ENCODE measurements at places on chromosomes 6 and 20.

DNA sequence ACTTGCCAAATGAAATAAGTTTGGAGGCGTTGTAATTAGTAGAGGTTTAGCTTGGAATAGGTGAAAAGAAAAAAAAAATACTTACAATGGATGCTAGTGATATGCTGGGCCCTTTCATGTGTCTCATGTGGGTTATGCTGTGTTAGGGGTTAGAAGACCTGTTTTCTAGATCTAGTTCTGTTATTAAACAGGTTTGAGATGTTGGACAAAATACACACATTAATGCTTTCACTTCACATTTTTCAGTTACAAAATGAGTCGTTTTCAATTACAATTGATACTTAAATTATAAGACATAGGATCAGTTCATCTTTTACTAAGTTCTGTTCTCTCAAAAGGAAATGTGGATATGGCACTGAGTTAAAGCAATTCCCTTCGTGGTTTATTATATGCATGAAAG is 509.8 kb downstream of the EPM2A start:
- no peak for DNase-seq

- DNase-seq, result peak; percentile 76
Observed at GRCh38 chr6:111872401-111873177, 663 bp downstream of the FYN start.

- DNase-seq, result no peak
Observed at GRCh38 chr6:128071212-128071611, 170.4 kb upstream of the THEMIS start.

GRCh38 chr6:115969207-115969929 is 91.3 kb downstream of the FRK start:
- no peak for DNase-seq

- DNase-seq, result no peak
Observed at GRCh38 chr6:117007659-117008058, 130.6 kb downstream of the RFX6 start.

GRCh38 chr6:64737418-64737817 is 969.6 kb downstream of the EYS start:
- no peak for DNase-seq

GRCh38 chr6:47416396-47417345 is 60.9 kb upstream of the CD2AP start:
- DNase-seq, result no peak

DNA sequence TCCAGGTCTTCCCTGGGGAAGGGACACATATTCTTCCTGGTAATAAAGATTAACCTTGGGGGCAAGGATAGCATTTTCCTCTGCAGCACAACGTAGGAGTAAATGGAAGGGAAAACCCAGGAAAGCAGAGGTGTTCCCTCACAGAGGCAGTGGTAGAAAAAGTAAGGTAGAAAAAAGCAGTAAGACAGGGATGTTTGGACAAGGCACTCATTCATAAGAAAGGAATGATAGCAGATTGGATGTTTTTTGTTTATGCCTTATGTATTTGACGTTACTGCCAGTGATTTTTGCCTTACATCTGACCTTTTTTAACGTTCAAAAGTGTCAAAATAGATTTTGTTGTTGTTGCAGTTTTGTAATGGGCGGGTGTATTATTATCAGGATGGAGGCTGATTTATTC is 395.0 kb downstream of the CDKAL1 start:
- DNase-seq, result no peak

GRCh38 chr20:14800707-14801425 is 463.5 kb upstream of the FLRT3 start:
- no peak for DNase-seq
